NCI-H2081 treated with DMSO at 0.1 percent for 48 hours (cell line): ENCODE measurements at places on chromosomes 12 and 14.

DNA sequence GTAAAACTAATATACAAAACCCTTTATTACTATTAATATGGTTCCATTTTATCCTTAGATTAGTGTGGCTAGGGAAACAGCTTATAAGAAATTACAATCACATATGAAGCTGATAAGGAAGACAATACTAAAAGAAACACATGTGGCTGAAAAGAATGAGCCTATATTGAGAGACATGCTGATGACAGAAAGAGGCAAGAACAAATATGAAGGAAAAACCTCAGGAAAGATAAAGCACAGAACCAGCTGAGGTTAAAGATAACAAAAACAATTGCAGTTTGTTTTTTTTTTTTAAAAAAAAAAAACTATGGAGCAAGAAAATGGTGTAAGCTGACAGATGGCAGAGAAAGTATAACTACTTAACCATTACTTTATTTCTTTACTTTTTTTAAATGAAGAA, 69.2 kb upstream of the OSBPL8 start:
- DNase-seq, result no peak

- no peak for DNase-seq
Measured at GRCh38 chr14:91654836-91655235, 77.0 kb downstream of the CATSPERB start.

DNA sequence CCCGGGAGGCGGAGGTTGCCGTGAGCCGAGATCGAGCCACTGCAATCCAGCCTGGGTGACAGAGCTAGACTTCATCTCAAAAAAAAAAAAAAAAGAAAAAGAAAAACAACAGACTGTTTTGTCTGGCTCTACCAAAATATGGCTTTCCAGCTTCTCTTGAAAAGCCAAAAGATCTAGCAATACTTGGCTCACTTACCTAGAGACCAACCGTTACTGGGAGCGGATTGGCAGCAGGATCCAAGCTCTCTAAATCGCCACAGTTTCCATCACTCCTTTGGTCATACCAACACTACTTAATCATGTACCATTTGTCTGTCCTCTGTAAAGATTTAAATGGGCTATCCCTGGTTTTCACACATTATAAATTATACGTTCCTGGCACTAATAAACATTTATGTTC, 87.6 kb upstream of the GPHB5 start:
- DNase-seq, result no peak

DNA sequence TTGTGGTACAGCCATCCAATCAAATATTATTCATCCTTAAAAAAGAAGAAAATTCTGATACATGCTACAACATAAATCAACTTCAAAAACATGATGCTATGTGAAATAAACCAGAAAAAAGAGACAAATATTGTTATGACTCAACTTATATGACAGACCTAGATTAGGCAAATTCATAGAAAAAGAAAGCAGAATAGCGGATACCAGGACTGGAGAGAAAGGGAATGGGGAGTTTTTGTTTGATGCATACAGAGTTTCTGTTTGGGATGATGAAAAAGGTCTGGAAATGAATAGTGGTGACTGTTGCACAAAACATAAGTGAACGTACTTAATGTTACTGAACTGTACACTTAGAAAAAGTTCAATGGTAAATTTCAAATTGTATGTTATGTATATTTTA, 82.3 kb downstream of the SPPL3 start:
- no peak for DNase-seq

- DNase-seq, result no peak
Measured at GRCh38 chr12:3470296-3470695, 20.7 kb upstream of the PRMT8 start.
